Right lobe of liver (tissue), 6 donors: ENCODE measurements at places on chromosomes 13 and 19. TPM values are rescaled to one million over a fixed set of nuclear protein-coding genes. Genes with fewer than 3 reads are reported as not detected.

Gene GPR4
- total RNA-seq: 0.97 TPM

Gene IFNL1
- not detected for total RNA-seq

Gene ZNF302
- total RNA-seq: 9.3 TPM

Gene POSTN
- 0.73 TPM for total RNA-seq

Gene F10
- 151 TPM for total RNA-seq

Gene OR7D2
- total RNA-seq: not detected

Gene ZNF569
- total RNA-seq: 2.6 TPM

Gene OR7A5
- total RNA-seq: not detected

Gene DAND5
- not detected for total RNA-seq
